ENCODE measurements at places on chromosomes 2 and 18.

- DNase-seq, result no peak
Observed at GRCh38 chr2:65357095-65357958, 75.1 kb downstream of the SPRED2 start.

GRCh38 chr2:28300485-28301341, 91.9 kb upstream of the FOSL2 start:
- no peak for DNase-seq

DNA sequence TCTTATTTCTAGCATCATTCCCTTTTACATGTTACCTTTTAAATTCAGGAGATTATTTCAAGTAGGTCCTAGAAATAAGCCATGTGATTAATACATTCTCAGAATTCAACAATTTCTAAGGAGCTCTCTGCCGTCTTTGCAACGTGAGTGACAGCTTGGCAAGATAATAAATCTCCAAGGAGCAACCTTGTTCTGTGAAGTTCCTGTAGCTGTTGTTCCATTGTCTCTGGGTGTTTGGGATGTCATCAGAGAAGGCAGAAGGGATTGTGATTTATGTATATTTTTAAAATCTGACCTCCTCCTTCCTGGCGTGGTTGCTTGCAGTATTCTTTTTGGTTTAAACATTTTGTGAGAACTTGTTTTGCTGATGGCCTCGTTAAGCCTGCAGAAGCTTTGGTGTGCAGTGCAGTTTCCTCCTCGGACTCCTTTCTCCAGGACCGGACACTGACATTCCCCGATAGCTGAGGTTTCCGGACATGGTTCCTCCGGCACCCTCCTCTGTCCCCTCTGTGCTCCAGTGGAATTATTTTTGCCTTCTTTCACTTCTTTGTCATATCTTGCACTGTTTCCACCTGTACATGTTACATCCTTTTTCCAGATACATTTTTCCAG, 33.7 kb downstream of the RAMP1 start:
- no peak for DNase-seq

GRCh38 chr2:236672606-236673005, 103.0 kb downstream of the ACKR3 start:
- DNase-seq, result no peak
